ENCODE measurements at places on chromosomes 3 and 15. TPM values are rescaled to one million over a fixed set of nuclear protein-coding genes. Genes with fewer than 3 reads are reported as not detected.

GRCh38 chr3:30535525-30535924 lies 70.9 kb upstream of the TGFBR2 start:
- no peak for DNase-seq

GRCh38 chr3:107963581-107963980 lies 127.2 kb downstream of the CD47 start:
- no peak for DNase-seq

- DNase-seq: no peak
Measured at GRCh38 chr15:92421976-92422375, 28.3 kb downstream of the ST8SIA2 start.

ZCWPW2 gene
- total RNA-seq: 1.7 TPM

- no peak for DNase-seq
Measured at GRCh38 chr15:48617619-48618018, 27.9 kb downstream of the FBN1 start.

- no peak for DNase-seq
Measured at GRCh38 chr15:73368301-73369136, at the start of gene HCN4. HCN4 (minus strand) TSS chr15:73368958; CDS start chr15:73368270, 688 bp downstream.

GXYLT2 gene
- 3.6 TPM for total RNA-seq

CCDC9B gene
- 56.5 TPM for total RNA-seq

DNA sequence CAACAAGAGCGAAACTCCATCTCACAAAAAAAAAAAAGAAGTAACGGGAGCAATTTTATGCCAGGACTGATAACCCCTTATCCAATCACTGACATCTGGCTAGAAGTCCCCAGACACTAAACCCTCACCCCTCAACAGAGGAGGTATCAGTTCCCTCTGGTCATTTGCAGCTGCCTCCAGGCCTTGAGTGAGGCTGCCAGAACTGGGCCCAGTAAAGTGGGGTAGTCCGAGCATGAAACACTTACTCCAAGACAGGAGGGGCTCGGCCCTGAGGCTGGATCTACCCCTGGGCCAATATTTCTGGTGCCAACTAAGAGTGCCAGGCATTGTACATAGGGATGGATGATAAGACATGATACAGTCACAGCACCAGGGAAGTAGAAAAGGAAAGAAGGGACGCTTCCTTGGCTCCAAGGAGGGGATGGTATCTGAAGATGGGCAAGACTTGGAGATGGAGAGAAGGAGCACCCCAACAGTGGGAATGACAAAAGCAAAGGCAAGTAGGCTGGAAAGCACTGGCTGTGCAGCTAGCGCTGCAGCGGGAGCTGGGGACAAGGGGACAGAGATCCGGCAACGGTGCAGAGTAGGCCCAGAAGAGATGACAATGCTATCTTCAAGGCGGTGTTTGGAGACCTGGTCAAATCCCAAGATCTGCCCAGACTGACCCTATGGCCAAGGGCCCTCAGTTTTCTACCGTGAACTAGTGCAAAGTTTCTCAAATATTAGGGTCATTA lies 2.2 kb downstream of the XXYLT1 start:
- no peak for DNase-seq

GRCh38 chr15:27094235-27094634 lies 123.3 kb downstream of the GABRG3 start:
- DNase-seq: no peak

PLOD2 gene
- 17.7 TPM for total RNA-seq

DNAH12 gene
- 0.70 TPM for total RNA-seq

GRCh38 chr3:106675451-106675850 lies 701.8 kb upstream of the CCDC54 start:
- DNase-seq: no peak

DNA sequence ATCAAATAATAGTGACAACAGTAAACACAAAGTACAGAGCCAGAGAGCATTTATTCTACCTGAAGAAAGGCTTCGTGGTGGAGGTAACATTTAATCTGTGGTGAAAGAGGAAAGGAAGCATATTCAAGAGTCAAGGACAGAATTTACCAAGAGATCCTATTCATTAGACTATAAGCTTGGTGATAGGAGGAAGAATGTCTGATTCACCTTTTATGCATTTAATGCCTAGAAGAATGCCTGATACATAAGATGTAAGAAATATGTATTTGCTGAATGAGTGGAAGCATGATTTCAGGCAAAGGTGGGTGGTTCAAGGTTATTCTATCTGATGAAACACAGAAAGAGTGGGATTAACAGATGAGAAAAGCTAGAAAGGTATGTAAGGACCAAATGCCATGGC lies 119.8 kb downstream of the SERPINI1 start:
- DNase-seq: no peak

DNA sequence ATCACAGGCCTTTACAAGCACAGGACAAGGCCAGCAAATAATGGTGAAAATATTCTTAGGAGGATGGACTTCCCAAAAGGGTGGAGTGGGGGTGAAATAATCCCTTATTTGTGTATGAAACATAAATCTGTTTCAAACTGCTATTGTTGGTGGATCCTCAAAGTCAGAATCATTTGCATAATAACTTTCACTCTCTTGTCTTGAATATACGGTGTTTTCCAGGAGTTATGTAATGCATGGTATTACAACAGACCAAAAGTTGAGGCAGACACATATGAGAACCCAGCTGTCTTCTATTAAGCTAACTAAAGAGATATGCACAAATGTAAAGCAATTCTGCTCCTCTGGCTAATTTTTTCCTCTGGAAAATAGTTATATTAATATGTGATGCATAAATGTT lies 57.7 kb downstream of the PRTG start:
- no peak for DNase-seq

DNA sequence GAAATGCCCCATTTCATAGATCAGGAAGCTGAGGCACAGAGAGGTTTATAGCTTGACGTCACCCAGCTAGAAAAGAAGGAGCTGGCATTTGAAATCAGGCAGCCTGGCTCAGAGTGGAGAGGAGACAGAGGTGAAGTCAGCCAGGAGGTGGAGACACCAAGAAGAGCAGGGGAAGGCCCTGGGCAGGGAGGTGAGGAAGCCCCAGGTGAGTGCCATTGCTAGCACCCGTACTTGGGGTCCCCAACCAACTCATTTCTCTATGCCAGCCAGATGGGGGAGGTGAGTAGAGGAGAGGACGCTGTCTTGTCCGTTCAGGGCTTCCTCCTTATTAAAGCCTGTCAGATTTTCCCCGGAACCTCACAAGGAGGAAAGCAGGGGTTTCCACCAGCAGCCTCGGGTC lies 149.6 kb upstream of the TLE3 start:
- DNase-seq: no peak

- no peak for DNase-seq
Measured at GRCh38 chr15:47514200-47514652, 203.1 kb upstream of the SEMA6D start.

- no peak for DNase-seq
Measured at GRCh38 chr15:45589256-45589655, 2.1 kb downstream of the BLOC1S6 start.

DNA sequence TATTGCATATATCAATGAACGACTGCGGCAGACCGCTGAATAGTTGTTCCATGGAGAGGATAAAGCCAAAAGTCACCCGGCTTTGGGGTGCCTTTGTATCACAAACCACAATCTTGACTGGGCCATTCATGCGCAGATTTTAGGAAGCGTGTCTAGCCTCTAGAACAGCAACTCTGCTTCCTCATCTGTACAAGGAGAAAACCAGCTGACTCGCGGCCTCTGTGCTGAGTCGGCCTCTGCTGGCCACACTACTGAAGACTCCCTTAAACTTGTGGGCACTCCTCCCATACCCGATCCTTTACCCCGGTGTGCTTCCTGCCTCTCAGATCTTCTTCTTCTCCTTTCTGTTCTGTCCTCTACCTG lies 872 bp downstream of the DLEC1 start:
- peak; percentile 84 for DNase-seq

FRMD5 gene
- 0.60 TPM for total RNA-seq

DNA sequence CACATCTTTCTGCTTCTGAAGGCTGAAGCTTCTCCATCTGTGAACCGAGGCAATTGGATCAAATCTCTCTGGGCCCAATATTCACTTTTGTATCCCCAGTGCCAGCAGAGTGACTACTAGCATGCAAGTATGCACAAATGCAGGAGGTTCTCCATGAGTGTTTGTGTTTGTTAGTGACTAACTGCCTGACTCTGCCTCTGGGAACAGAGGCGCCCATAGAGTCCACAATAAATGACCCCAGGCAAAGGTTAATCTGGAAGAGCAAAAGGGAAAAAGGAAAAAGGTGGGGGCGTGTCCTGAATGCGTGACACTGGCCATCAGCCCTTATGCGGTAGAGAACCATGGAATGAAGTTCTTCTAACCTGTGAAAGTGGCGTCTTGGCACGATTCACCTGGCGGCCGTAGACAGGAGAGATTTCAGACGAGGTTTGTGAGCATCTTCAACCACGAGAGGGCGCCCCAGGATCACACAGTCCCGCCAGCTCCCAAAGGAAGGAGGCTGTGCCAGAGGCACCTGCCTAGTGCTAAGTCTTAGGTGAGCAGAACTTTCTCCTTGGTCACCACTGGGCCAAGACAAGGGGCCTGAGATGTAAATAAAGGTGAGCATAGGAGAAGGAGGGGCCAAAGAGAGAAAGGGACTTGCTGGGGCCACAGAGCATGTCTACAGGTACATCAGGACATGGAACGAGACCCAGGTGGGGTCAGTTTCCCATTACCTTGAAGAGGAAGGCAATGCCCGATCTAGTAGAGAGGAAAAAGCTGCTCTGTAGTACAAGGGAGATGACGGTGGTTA lies 44.2 kb downstream of the RBPMS2 start:
- peak; percentile 90 for DNase-seq

GUCA1C gene
- total RNA-seq: not detected

ZNF280D gene
- 73.8 TPM for total RNA-seq

CCDC80 gene
- total RNA-seq: 62.7 TPM

MST1 gene
- total RNA-seq: 16.6 TPM

GRCh38 chr3:175410251-175410650 lies 551.1 kb downstream of the NAALADL2 start:
- DNase-seq: no peak

FETUB gene
- total RNA-seq: not detected

- DNase-seq: no peak
Measured at GRCh38 chr15:48868536-48868935, 9.4 kb upstream of the EID1 start.

- no peak for DNase-seq
Measured at GRCh38 chr3:123750659-123751420, 133.3 kb downstream of the MYLK start.

Measured in ureter (tissue), 1 donor.